Sciatic nerve (tissue), 2 donors: ENCODE measurements at places on chromosomes 1 and 21.

DNA sequence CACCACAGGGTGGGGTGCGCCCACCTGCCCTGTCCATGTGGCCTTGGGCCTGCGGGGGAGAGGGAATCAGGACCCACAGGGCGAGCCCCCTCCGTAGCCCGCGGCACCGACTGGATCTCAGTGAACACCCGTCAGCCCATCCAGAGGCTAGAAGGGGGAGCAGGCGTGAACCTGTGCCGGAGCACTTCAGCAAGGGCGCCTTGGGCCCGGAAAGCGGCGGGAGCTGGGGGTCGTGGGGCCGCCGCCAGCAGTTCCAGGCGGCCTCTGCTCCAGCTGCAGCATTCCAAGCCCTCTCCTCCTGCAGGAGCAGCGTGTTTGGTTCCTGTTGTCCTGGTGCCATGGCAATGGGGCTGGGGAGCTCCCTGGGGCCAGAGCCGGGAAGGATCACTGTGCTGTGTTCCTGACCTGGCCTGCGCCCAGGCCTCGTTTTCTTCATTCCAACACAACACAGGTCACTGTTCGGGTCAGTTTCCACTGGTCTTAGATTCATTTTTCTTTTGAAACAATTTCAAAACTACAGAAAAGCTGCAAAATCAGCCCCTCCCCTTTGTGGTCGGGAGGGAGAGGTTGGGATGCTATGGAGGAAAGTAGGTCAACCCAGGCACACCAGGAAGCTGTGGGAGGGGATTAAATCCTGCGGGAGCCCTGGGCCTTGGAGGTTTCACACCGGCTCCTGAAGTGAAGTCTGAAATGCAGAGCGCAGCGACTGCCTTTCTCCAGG lies 18.8 kb downstream of the SLX9 start:
- peak; percentile 85 for DNase-seq

GRCh38 chr1:223500560-223501425 lies 107.6 kb downstream of the CCDC185 start:
- DNase-seq: no peak

DNA sequence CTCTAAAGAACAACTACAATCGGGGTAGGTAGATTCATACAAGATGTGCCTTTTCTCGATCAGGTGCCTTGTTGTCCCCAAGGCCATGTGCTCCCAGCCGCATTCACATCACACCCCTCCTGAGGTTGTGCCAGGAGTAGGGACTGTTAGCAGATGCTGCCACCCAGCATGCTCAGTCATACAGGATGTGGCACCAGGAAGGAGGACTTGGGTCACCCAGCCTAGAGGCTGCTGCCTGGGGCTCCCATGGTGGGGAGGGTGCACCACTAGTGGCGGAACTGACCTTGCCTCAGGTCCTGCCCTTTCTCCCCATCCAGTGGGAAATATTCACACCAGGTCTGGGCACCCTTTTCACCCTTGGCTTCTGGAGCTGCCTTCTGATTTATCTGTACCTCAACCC lies 8.3 kb downstream of the TEX35 start:
- no peak for DNase-seq

DNA sequence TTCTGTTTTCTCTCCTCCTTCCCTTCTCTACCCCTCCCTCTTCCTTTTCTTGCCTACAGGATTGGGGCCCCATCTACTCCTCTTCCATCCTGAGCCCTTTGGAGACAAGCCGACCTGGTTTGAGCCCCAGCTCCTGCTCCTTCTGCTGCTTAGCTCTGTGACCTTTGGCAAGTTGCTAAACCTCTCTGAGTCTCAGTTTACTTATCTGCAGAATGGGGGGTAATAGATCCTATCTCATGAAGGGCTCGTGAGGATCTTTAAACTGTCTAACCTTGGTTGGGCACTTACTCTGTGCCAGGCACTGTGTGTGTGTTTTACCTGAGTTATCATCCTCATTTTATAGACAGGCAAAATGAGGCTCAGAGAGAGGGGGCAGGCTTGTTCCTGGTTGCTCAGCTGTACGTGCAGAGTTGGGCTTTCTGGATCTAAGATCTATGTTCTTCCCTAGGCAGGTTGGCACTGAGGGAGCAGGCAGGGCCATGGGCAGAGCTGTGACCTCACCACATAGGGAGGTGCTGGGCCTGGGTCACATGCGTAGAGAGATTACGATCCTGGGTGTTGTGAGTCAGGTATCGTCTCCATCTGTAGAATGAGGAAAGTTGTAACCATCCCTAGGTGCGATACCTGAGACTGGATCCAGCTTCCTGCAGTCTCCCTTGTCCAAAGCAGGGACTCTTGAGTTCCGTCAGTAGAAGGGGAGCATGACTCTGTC lies 58.5 kb downstream of the FOXO6 start:
- DNase-seq: no peak

- peak; percentile 79 for DNase-seq
These were observed 664 bp downstream of the BACE2 start for GRCh38 chr21:41168391-41169257.

- no peak for DNase-seq
These were observed 7.6 kb upstream of the CD1A start for GRCh38 chr1:158246650-158247049.

GRCh38 chr1:77484334-77484733 lies 198.1 kb downstream of the ZZZ3 start:
- no peak for DNase-seq

- no peak for DNase-seq
These were observed 464.5 kb upstream of the RGS18 start for GRCh38 chr1:191693797-191694196.

DNA sequence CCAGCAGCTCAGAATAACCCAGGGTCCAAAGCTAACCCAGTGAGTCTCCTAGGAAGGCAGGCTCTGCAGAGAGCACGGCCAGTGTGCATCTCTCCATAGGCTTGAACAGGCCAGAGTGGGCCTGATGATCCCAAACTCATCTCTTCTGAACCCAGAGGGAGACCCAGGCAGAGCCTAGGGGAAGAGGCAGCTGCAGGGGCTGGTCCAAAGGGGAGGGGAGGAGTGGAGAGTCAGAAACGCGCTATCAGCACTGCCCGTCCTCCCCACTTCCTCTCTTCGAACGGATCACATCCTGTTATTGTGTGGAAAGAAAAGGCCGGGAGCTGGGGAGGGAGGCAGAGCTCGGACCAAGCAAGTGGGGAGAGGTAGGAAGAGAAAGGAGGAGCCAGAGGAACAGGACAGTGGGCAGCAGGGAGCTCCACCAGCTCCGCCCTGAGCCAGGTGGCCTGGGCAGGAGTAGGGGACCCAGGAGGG lies 20.2 kb downstream of the TAL1 start:
- no peak for DNase-seq

GRCh38 chr1:198031086-198031485 lies 113.9 kb downstream of the LHX9 start:
- no peak for DNase-seq

- DNase-seq: no peak
These were observed 52.9 kb upstream of the RGS1 start for GRCh38 chr1:192522673-192523072.

GRCh38 chr1:54818461-54819194 lies 17.5 kb upstream of the TTC22 start:
- DNase-seq: no peak

DNA sequence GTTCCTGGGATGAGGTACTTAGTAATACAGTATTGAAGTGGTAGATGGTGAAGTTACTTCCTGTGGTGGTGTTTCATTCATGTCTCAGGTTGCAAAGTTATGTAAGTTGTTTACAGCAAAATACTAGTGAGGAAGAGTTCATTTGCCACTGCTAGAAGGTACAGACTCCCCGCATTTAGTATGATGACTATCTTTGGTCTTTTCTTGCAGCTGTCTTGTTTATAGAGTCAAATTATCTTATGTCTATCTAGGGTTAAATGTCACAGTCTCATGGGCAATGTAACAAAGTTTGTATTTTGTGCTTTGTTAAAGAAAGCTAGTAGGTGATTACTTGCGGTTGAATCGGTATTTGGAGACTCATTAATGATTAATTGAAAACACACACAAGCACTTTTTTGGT lies 50.2 kb downstream of the LRRC8D start:
- DNase-seq: no peak

DNA sequence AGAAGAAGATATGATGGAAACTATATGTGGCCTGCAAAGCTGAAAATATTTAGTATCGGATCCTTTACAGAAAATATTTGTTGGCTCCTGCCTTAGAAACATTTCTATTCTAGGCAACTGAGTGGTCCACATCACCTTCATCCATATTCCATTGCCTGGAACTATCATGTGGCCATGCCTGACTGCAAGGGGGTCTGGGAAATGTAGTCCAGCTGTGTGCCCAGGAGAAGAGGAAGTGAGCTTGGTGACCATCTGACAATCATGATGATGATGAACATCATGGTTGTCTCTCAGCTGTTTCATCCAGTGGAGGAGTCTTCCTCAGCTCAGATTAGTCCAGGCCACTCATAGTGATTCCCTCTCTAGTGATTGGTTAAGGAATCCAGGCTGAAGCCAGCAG lies 61.8 kb upstream of the IFNLR1 start:
- DNase-seq: no peak
